NAMALWA (cell line): ENCODE measurements at places on chromosomes 1 and 21.

DNA sequence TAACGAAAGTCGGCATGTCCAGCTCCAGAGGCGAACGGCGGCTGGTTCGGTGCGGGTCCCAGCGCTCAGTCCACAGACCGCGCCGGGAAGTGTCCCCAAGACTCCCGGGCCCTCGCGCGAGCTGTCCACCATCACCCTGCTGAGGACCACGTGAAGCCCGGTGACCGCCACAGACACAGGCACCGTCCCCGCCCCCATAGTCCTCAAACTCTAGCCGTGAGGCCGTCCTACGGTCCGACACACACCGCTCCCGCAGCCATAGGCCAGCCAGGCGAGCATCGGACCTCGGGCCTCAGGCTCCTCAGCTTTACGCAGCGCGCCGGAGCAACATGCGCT, 535 bp downstream of the SETD4 start:
- no peak for DNase-seq

- DNase-seq: no peak
Measured at GRCh38 chr21:43736224-43736883, 17.4 kb downstream of the PDXK start.

DNA sequence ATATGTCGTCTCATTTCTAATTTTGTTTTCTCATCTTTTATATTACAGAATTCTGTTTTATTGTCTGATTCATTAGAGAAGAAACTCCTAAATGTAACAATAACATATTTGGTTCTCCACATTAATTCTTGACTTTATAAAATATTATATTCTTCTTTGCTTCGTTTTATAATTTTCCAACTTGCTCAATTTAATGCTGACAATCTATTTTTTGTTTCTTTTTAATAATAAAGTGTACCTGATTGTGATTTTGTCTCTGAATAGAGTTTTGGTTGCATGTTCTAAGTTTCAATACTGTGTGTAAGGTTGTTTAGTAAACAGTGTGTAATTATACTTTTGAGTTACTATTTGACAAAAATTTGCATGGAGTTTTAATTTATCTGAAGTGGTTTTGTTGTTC, 131.0 kb upstream of the C1orf105 start:
- DNase-seq: no peak

DNA sequence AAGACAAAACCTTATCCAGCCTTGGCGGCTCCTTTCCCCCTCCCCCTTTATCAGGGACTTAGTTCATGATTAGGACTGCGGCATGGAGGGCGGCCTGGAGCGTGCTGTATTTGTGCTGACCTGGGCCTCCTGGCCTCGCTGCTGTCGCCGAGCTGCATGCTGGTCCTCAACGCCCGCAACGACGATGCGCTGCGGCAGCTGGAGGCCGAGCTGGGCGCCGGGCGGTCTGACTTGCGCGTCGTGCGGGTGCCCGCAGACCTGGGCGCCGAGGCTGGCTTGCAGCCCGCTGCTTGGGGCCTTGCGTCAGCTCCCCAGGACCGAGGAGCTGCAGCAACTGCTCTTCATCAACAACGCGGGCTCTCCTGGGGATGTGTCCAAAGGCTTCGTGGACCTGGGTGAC, 70.9 kb downstream of the TM2D1 start:
- DNase-seq: no peak

GRCh38 chr1:29452463-29453230, 216.3 kb downstream of the PTPRU start:
- no peak for DNase-seq

GRCh38 chr1:43930949-43931275, 2.7 kb upstream of the ARTN start:
- DNase-seq: no peak

DNA sequence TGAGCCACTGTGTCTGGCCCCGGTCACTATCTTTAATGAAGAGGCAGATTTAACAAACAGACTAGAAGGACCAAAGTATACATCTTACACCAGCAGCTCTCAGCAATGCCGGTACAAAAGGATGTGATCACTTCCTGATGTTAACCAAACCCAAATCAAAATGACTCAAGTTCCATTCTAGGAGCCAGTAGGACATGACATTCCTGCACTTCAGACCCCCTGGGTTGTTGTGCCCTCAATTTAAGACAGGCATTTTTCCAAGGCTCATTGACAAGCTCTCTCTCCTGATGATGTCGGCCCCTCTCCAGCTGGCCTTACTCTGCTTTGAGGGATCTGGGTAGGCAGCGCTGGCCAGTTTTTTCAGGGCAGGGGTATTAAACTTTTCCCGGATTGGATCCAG, 35.1 kb downstream of the YARS1 start:
- DNase-seq: no peak

DNA sequence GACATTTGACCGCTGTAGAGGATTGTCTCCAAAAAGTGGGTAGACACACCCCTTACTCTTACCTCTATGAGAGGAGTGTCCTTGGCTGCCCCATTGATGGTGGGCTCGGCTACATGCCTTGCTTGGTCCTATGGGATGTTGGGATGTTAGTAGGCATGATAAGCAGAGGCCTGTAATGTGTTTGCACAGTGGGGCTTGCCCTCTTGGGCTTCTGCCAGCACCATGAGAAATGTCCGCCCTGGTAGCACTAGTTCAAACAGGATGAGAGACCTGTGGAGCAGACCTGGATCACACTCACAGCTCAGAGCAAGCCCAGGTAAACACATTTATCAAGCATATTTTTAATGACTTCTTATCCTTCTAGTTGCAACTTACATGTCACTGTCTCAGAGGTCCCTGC, 54.2 kb downstream of the SH3GLB1 start:
- no peak for DNase-seq

- no peak for DNase-seq
Measured at GRCh38 chr21:44919913-44920693, 596 bp downstream of the ITGB2 start.

DNA sequence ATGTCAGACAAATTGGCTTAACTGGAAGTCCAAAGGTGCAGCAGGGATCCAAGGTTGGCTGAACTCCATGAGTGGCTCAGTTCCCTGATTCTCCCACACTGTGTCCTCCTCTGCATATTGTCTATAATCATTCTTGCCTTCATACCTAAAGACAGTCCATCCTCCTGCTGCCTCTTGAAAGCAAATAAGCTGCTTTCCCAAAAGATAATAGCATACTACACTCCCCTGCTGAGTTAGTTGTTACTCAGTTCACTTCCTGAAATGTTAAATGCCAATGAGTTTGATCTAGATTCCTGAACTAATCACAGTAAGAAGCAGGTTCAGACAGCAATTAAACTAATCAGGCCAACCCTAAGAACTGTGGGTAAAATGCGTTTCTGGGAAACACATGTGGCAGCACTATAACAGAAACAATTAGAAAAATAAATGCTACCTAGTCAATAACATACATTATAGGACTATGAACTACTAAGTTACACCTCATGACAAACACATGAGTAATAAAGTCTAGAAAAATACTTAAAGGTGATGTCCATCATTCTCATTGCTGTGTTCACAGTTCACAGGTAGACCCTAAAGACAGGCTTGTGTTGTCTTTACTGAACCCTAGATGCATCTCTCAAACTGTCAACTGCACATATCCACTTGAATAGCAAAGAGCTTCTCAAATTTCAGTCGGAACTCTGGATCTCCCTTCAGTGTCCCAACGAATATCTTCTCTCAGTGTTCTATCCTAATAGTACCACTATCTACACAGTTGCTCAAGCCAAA, 50.8 kb upstream of the BOLA1 start:
- peak; percentile 82 for DNase-seq

- no peak for DNase-seq
Measured at GRCh38 chr21:41733951-41734689, 32.7 kb downstream of the RIPK4 start.

DNA sequence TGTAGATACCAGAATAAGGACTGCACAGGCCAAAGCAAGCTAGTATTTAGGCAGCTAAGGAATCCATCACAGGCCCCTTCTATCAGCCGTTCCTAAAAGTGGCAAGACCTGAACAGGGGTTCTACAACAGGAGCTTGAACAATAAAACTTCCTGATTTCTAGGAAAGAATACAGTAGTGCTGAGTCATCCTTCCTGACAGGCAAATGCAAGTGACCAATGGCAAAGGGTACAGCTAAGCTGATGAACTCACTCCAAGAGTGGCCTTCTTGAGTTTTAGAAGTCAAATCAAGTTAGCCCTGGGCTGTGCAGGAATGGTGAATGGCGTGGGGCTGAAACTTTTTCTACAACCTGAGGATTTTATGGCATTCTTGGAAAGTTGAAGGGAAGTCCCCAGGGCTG, 112.9 kb downstream of the GREM2 start:
- DNase-seq: no peak

- DNase-seq: no peak
Measured at GRCh38 chr21:20667931-20668330, 330.3 kb upstream of the NCAM2 start.

GRCh38 chr1:219587801-219588561, 24.9 kb downstream of the ZC3H11B start:
- DNase-seq: no peak

- no peak for DNase-seq
Measured at GRCh38 chr21:31489014-31489413, 145.0 kb upstream of the TIAM1 start.

GRCh38 chr1:230641900-230642262, 400 bp upstream of the COG2 start:
- no peak for DNase-seq

DNA sequence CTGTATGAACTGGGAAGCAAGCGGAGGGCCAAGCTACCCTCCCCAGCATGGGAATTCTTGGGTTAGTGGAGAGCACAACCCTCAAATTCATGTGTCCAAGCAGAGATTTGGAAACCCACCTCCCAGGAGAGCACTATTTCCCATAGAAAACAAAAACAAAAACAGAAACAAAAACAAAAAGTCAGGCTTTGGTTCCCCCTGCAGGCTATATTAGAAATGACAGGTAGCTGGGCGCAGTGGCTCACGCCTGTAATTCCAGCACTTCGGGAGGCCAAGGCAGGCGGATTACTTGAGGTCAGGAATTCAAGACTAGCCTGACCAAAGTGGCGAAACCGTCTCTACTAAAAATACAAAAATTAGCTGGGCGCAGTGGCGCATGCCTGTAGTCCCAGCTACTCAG, 10.8 kb downstream of the MINDY1 start:
- DNase-seq: peak; percentile 71

DNA sequence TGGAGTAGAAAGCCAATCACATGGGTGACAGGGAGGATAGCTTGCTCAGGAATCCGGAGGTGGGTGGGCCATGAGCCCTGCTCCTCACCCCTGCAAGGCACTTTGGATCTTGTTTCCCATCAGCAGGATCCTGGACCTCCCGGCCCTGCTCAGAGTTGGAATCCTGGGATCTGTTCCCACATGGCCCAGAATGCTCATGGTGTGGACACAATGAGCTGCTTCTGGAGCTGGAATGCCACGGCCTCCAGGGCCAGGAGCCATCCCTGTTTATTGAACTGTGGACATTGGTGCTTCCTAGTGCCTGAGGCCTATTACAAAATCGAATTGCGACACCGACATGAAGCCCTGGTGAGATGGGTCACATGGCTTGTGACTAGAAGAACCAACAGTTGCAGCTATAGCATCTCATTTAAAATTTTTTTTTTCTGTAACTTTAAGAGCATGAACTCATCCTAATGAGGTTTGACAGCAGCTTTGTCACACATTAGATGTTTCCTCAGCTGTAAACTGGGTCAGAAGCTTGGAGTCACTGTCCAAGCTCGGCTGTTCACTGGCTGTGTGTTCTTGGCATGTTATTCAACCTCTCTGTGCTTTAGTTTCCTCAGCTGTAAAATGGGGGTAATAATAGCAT, 40.4 kb upstream of the GOLT1A start:
- no peak for DNase-seq

DNA sequence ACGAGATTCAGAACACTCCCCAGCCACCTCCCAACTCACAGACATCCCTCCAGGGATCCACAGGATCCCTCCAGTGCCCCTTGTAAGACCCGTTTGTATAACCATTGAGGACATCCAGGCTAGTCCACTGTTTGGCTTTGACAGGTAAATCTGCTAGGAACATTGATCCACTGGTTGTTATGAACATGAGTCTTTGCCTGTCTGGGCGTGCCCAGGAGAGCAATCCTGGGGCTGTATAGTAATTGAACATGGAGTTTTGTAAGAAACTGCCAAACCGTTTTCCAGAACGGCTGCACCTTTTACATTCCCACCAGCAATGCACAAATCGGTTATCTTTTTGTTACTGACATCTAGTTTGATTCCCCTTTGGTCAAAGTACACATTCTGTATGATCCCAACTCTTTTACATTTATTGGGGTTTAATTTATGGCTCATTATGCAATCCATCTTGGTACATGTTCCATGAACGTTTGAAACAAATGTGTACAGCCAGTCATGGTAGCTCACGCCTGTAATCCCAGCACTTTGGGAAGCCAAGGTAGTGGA, 88.7 kb downstream of the WDR4 start:
- no peak for DNase-seq

- DNase-seq: no peak
Measured at GRCh38 chr1:170545476-170545875, 13.5 kb downstream of the GORAB start.

- no peak for DNase-seq
Measured at GRCh38 chr1:178938101-178938958, 67.5 kb upstream of the ANGPTL1 start.

DNA sequence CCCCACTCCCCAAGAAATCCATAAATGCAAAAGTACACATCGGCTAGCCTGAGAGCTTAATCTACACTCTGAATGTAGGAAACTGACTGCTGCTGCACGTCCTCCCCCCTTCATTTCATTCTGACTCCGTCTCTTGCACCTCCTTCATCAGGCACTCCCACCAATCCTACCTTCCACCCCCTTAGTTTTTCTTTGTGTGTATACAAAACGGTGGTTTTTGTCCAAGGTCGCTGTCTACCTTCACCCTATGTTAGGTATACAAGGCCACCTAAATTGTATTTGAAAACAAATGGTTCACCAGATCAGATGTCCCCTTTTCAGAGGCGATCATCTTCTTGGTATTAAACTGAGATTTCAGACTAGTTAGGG, 1.9 kb downstream of the WDR26 start:
- DNase-seq: peak; percentile 57

- DNase-seq: peak; percentile 90
Measured at GRCh38 chr1:182784556-182785171, 4.9 kb upstream of the NPL start.

GRCh38 chr1:82710091-82710490, 909.4 kb downstream of the ADGRL2 start:
- no peak for DNase-seq

DNA sequence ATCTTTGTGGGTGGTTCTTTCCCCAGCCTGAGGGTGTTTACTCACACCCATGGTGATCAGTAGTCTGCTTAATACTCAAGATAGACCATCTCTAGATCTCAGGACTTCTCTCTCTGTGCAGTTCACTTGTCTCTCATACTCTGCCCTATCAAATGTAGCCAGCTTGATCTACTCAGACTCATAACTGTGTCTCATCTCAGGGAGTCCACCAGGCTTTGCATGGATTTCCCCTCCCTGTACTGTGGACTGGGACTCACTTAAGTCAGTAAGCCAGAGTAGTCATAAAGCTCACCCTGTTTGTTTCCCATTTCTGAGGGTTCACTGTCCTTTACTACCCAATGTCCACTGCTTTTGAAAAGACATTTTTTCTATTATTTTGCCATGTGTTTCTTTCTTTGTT, 41.8 kb downstream of the LYPLAL1 start:
- no peak for DNase-seq
